Stimulated activated CD4-positive, alpha-beta T cell treated with anti-CD3 and anti-CD28 coated beads, TNF-alpha, amount 100 ng/mL, for 24 hours (primary cell): ENCODE measurements at places on chromosomes 12 and 14.

DNA sequence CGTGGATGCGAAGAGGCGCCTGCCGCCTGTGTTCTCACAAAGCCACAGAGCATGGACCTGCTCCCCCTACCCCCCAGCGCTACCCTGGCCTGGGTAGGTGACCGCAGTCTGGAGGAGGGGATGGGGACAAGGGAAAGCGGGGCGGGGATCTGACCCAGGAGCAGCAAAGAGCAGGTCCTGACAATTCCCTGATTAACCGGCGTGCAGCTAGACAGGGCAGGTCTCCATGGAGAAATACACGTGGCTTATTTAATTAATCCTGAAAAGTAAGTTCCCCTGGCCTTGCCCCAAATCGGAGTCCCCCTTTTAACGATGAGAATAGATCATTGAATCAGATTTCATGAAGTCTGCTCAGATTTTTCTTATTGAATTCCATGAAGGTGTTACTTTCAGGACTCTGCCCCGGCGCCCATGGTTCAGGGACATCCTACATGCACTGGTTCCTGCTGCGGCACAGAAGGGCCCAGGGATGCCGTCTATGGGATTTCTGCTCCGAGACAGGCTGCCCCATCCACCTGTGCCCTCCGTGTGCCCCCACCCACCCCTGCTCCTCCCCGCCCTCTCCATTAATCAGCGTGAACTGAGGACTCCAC, 251.0 kb upstream of the SFSWAP start:
- DNase-seq = no peak

- no peak for DNase-seq
Measured at GRCh38 chr12:82486524-82487235, 128.4 kb downstream of the METTL25 start.

GRCh38 chr12:86456776-86457175, 200.6 kb upstream of the MGAT4C start:
- DNase-seq = no peak

DNA sequence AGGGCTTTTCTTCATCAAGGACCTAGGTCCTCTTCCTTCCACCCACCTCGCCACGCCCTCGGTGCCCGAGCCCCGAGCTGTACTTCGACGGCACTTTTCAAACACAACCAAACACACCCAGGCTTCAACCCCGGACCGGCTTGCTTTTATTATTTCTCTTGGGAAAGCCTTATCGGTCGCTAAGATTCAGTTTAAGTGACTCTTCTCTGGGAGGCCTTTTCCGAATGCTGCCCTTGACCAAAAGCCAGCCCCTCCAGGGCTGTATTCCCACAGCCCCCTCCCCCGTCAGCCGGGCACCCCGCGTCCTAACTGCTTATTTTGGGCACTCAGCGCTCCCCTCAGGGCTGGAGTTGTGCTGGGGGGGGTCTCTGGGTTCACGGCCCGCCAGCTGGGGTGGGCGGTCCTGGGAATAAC, 644 bp upstream of the PPP4R4 start:
- no peak for DNase-seq

GRCh38 chr14:104514156-104514848, 65.3 kb upstream of the C14orf180 start:
- DNase-seq = no peak

- DNase-seq = no peak
Measured at GRCh38 chr12:98955284-98955683, 310.2 kb downstream of the APAF1 start.
